ENCODE measurements at places on chromosomes 2 and 18.
A peak's percentile ranks its signal among the peaks of the same experiment; 100 is the strongest.

- no peak for DNase-seq
Observed at GRCh38 chr2:76197428-76197827, 486.7 kb upstream of the GCFC2 start.

- no peak for DNase-seq
Observed at GRCh38 chr2:53813151-53813550, 26.3 kb downstream of the ERLEC1 start.

- no peak for DNase-seq
Observed at GRCh38 chr2:153823880-153824279, 47.8 kb upstream of the GALNT13 start.

DNA sequence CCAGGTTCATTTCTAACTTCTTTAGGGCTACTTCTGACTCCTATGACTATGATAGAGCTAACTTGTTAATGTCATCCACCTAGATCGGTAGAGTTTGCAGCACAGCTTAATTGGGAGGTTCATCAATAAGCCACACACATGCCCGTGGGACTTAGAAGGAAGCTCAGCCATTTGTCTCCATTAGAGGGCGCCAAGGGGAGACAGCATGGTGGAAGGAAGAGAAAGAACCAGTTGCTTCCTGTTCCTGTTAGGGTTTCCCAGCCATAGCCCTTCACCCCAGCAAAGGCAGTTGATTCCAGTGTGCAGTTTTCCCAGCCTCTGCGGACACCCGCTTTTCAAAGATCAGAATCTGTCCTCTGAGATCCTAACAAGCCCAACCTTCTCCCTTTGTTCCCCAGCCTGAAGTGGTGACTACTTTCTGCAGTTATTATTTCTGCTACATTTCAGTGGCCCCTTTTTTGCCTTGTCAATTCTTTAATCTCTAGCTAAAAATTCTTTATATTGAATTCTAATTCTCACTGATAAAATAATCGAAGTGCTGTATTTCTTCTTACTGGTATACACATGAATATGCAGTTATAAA, 30.3 kb downstream of the MAIP1 start:
- DNase-seq: peak; percentile 37

GRCh38 chr2:96097951-96098823, 18.2 kb downstream of the ADRA2B start:
- no peak for DNase-seq

- no peak for DNase-seq
Observed at GRCh38 chr2:147197754-147198483, 646.9 kb upstream of the ACVR2A start.

GRCh38 chr18:50039746-50040145, 155.2 kb downstream of the MYO5B start:
- no peak for DNase-seq

DNA sequence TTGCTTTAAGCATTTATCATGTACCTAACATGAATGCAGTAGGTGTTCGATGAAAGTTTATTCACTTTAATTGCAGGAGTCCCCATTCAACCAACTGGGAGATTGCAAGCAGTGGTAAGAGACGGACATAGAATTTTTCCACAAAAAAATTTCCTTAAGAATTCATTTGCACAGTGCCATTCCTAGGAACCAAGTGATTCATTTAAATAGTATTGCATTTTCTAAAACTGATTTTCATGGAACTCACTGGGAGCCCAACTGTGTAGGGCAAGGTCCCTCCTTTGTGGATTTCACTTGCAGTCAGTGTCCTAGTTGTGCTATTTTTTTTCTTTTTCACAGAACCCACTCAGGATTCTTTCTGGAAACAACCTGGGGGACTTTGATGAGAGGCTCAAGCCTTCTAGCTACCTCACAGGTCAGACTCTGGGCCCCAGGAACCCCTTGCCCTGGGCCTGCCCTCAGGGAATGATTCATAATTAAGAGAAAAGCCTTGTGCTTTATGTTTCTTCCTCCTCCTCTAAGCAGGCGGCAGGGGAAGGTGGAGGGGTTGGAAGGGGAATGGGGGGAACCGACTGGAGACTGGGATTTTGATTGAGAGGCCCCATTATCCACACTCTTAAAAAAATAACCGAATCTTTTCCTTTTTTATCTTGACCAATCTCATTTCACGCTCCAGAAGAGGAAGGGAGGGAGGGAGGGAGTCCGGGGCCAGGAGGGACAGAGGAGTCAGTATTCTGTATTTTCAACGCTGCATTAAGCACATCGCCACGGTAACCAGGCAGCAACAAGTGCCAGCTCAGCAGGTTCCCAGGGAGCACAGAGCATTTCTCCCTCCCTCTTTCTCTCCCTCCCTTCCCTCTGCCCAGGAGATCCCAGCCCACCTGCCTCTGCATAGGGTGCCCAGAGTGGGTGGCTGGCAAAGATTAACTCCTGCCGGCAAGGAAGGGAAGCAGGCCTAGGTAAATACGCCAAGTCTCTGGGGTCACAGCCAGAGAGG, 51.8 kb downstream of the PSD4 start:
- no peak for DNase-seq

DNA sequence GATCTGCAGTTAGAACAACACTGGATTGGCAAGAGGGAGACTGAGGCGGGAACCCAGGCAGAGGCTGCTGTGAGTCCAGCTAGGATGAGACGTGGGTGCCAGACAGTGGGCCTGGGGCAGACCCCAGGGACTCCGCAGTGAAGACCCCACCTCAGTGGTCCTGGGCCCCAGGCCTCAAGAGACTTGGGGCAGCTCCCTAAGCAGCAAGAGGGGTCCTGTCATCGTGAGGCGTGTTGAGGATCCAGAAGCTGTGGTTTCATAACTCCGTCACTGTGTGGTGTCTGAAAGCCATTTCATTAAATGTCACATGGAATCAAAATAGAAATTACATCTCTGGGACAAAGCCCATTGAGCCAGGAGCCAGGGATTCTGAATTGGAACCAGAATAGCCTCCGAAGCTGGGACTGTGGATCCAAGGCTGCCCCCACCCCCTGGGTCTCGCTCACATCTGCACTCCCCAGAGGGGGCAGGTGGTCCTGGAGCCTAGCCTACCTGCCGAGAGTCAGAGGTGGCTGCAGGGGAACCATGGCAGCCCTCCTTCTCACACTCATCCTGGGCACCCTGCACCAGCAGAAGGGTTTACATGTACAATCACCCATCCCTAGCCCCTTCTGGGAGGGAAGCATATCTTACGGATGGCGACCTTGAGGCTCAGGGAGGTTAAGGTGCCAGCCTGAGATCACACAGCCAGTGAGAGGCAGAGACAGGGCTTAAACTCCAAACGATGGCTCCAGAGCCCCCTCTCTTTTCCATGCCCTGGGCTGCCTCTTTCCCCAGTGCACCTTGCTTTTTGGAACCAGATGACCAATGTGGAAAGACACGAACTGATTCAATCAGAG, 23.2 kb downstream of the RRM2 start:
- no peak for DNase-seq

GRCh38 chr18:44781886-44782285, 101.2 kb downstream of the SETBP1 start:
- DNase-seq: no peak

DNA sequence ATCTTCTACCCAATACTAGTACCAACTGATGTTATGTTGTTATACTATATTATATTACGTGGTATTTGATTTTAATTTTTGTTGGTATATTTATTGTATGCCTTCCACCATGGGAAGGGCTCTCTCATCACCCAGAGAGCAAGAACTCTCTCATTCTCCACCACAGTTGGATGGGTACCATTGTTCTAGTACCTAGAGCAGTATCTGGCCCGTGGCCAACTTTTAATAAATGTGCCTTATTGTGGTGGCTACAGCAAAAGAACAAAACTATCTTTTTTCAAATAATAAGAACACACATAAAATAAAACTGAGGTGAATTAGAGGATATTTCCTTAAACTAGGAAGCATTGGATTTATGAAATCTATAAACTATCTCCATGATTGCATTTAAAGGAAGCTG, 71.8 kb downstream of the PID1 start:
- no peak for DNase-seq

- DNase-seq: no peak
Observed at GRCh38 chr2:20061476-20061875, 10.0 kb upstream of the LAPTM4A start.

- DNase-seq: no peak
Observed at GRCh38 chr2:146238254-146238966, 1606.4 kb upstream of the ACVR2A start.

- DNase-seq: no peak
Observed at GRCh38 chr2:97676620-97677019, 7.1 kb downstream of the C2orf92 start.

GRCh38 chr2:230895536-230896345, 29.3 kb downstream of the GPR55 start:
- no peak for DNase-seq

GRCh38 chr2:16566701-16567100, 98.9 kb downstream of the CYRIA start:
- no peak for DNase-seq

DNA sequence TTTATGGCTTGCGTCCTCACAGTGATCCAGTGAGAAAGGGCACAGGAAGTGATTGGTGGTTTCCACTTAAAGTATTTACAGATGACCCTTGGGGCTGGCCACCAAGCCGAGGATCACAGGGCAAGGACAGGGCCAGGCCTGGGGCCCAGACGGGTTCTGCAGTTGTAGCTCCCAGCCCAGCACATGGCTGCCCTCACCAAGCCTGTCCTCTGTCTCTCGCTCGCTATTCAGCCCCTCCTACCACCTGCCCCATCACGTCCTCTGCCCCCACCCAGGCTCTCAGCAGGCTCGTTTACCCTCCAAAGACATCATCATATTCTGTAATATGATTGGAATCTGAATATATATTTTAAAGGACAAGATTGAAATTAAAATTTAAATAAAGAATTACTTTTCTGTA, 246.0 kb downstream of the KLHL29 start:
- no peak for DNase-seq

DNA sequence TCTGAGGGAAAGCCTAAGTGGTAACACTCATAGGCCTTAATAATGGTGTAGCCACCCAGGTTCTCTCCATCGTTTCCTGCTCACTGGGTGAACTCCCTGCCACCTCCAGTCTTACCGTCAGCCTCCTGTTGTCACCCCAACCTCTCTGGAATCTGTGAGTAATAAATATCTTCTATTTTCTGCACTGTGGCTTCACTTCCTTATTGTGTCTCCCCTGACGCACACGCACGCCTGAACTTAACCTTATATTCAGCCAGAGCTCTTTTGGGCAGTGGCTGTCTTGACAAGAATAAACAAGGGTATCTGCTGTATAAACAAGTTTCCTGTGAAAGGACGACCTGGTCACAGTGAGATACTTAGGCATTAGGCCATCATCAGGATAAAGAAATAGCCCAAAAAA, 467.2 kb downstream of the SPAG16 start:
- DNase-seq: no peak

- DNase-seq: no peak
Observed at GRCh38 chr18:56505293-56505692, 133.1 kb downstream of the TXNL1 start.

GRCh38 chr2:133884739-133885381, 316.6 kb upstream of the NCKAP5 start:
- no peak for DNase-seq

DNA sequence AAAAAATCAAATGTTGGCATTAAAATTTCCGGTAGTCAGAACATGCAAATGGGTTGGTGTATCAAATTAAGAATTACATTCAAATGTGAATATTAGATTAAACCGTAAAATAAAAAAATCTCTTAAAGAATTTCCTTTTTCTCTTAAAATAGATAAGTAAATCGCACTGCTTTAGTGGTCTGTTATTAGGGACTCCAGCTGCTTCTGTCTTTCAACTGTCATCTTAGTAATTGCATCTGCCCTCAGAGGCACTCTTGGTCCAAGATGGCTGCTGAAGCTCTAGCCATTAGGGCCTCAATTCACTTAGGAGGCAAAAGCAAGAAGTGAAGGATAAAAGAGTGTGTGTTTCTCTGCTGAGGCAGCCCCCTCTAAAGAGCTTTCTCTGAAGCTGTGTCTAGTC, 132.4 kb downstream of the MGAT5 start:
- DNase-seq: no peak

DNA sequence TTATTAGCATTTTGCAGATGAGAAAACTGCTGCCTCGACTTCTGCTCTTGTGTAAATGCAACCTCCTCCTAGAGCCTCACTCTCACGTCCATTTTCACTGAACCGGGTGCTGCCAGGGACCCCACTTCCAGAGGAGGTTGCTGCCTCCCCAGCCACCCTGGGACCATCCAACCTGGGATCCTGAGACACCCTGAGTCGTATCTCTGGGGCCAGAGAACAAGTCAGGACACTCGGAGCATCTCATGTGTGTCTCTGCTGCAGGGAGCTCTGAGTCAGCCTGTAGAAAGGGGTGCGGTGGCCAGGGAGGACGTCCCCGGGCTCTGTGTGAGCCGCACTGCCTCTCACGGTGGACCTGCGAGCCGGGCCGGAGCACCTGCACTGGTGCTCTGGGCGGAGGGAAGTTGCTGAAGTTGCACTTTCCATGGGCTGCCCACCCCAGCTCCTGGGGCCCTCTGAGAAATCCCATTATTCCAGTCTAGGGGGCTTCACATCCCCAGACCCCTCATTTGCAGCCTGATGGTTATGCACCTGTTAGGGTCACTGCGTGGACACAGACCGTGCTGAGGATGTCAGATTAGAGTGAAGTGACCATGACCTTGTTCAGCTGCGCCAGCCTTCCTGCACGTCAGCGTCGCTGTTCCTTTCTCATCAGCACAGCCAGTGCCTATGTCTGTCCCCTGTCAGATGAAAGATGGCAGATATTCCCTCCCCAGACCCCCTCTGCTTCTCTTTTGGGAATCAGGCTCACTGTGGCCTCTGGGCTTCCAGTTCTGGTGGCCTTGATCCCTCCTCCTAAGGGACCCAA, 230.4 kb downstream of the KLHL29 start:
- DNase-seq: no peak

DNA sequence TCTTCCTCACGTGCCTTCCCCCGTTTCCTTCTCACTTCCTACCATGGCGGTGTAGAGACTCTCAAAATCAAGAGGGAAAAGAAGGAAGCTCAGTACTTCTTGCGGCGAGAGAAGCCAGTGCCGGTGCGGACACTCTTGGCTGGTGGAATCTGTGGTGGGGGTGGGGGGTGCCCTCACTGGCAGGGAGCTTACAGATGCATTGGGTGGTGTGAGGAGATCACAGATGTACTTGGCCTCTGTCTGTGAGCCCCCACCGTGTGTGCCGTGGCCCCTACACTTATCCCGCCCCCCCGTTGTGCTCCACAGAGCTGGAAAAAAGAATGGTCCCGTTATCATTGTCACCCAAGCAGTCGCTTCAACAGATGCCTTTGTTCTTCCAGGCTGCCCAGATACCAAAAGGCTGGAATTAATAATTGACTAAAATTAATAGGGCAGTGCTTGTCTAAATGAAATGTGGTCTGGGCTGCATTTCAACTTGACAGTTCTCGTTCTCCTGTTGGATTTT, 79.8 kb downstream of the VAPA start:
- no peak for DNase-seq

DNA sequence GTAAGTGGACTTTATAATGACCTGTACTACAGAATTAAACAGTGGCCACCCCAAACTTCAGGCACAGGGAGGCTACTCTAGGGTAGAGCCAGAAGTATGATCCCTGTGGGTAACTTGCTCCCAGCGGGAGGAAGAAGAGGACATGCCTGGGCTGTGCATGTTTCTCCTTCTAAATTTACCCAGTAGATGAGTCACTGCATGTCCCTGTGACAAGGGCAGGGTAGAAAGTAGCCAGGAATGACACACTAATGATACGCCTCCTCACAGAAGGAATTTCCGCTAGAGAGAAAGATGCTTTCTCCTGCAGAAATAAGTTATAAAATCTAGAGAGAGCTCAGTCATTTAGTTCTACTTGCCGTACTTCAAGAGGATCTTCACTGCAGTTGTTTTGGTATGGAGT, 7.5 kb downstream of the ACYP2 start:
- DNase-seq: no peak

GRCh38 chr18:51390702-51391101, 193.2 kb upstream of the MEX3C start:
- DNase-seq: no peak

- no peak for DNase-seq
Observed at GRCh38 chr2:159737292-159737916, 25.1 kb downstream of the MARCHF7 start.
